ENCODE measurements at places on chromosomes 13 and 19.

DNA sequence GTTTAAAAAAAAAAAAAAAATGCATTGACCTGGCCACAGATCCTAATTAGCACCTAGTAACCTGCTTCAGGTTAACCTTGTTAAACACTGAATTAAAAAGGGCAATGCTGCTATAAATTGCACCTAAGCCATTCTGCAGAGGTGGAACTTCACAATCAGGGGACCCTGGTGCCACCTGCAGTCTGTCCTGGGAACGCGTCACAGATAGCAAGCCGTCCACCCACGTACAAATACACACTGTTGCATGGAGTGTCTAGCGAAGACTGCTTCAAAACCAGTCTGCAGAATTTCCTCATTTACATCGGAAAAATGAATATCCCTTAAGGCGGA, 169.3 kb downstream of the COL4A1 start:
- DNase-seq: peak; percentile 43

GRCh38 chr19:46446021-46446420, 17.3 kb upstream of the PNMA8C start:
- no peak for DNase-seq

DNA sequence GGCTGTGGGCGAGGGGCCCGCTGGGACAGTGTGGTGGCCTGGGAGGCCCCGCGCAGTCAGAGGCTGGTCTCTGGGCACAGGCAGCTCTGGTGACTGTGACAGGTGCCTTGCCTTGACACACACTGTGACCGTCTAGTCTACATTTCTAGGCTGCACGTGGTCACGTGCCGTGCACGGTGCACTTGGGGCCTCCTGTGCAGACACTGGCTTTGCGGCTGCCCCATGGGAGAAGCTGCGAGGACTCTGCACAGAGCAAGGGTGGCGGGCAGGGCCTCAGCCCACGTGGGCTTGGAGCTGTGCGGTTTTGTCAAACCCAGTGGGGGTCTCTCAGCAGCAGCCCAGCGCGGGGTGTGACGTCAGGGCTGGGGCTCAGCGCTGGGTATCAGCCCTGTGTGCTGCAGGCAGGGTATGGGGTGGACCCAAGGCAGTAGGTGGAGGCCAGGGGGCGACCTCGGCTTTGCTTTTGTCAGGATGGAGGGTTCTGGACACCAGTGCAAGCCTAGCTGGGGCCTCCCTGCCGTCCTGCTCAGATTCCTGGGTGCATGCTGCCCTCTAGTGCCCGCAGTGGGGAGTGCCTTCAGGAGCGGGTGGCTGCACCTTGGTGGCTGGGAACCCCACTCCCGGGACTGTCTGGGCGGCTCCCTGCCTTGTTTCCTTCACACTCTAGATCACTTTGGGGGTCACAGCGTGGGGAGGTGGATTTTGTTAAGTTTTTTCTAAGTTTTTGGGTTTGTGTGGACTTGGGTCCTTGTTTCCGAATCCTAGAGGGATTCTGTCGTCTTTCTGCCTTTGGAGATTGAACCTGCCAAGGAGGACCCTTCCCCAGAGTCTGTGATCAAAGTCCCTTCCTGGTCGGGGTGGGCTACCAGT, 62.6 kb downstream of the KDM4B start:
- DNase-seq: peak; percentile 92

DNA sequence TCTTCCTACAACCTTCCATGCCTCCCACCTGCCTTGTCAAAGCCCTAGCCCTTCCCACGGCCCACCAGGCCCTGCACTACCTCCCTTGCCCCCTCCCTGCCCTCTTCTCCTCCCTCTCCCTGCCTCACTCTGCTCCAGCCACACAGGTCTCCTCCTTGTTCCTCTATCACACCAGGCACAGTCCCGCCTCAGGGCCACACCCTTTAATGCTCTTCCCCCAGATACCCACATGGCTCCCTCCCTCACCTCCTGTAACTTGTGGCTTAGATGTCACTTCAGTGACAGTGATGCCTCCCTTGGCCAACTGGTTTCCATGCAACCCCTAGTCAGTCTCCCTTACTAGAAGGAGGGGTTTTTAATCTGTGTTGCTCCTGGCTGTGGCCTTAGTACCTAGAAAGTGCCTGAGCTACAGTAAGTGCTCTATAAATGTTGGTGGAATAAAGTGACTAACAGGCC, 1.3 kb downstream of the SIRT6 start:
- no peak for DNase-seq

GRCh38 chr19:53308339-53308811, 25.2 kb upstream of the ZNF845 start:
- DNase-seq: peak; percentile 67

DNA sequence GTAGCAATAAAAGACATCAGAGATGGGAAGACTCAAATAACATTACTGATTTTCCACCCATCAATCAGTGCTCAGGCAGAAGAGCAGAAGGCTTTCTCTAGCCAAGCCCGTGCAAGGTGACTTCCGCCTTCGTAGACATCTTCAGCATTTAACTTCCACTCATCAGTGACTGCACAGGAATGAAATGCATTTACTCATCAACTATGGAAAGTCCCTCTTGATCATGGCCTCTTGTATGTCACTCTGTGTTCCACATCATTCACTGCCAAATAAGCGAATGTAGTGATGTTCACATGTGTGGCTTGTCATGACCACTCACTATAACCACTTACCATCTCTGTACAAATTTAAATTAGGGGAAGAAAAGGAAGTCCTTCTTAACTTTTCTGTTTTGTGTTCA, 49.4 kb downstream of the SACS start:
- DNase-seq: no peak

- DNase-seq: no peak
Measured at GRCh38 chr13:113046883-113047244, 58.7 kb upstream of the F7 start.

- peak; percentile 46 for DNase-seq
Measured at GRCh38 chr13:102399791-102400674, 1.8 kb downstream of the FGF14 start.

All from neural progenitor cell (in vitro differentiated cells).